ENCODE measurements at places on chromosomes 12 and 14. TPM values are rescaled to one million over a fixed set of nuclear protein-coding genes. Genes with fewer than 3 reads are reported as not detected.
A peak's percentile ranks its signal among the peaks of the same experiment; 100 is the strongest.

KLHL33 gene
- total RNA-seq = 0.77 TPM

DNA sequence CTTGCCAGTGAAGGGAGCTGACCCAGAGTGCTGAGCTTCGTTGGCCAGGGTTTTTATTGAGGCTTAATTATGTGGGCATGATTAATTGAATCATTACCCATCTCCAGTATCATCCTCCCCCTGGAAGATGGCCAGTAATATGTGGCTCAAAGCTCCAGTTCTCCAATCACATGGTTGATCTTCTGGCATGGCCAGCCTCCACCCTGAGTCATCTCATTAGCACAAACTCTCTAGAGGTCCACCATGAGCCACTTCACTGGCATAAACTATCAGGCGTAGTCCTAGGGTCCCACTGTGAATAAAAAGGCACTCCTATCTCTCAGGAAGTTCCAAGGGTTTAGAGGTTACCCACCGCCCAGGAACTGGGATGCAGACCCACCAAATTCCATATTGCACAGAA lies 135.0 kb downstream of the ANO6 start:
- no peaks in the 10 kb centered on the region for H3K4me1 ChIP-seq
- DNase-seq = no peak
- H3K27ac ChIP-seq = no peak overlapping the region
- no peaks in the 10 kb centered on the region for H3K36me3 ChIP-seq
- no peaks in the 10 kb centered on the region for H3K27me3 ChIP-seq

KRT78 gene
- total RNA-seq = 1.0 TPM

GRCh38 chr12:81668475-81668874 lies 90.7 kb downstream of the PPFIA2 start:
- no peak overlapping the region for H3K27ac ChIP-seq
- no peak for DNase-seq
- H3K36me3 ChIP-seq = no peaks in the 10 kb centered on the region
- H3K4me1 ChIP-seq = no peaks in the 10 kb centered on the region
- no peaks in the 10 kb centered on the region for H3K27me3 ChIP-seq

NID2 gene
- 17.2 TPM for total RNA-seq

CCDC38 gene
- 0.34 TPM for total RNA-seq

PLD4 gene
- 1.2 TPM for total RNA-seq

GRCh38 chr14:68230950-68231717 lies 411.6 kb downstream of the RAD51B start:
- H3K27me3 ChIP-seq = no peaks in the 10 kb centered on the region
- H3K4me1 ChIP-seq = no peaks in the 10 kb centered on the region
- DNase-seq = no peak
- no peaks in the 10 kb centered on the region for H3K36me3 ChIP-seq
- no peak overlapping the region for H3K4me3 ChIP-seq
- H3K27ac ChIP-seq = no peak overlapping the region

DNA sequence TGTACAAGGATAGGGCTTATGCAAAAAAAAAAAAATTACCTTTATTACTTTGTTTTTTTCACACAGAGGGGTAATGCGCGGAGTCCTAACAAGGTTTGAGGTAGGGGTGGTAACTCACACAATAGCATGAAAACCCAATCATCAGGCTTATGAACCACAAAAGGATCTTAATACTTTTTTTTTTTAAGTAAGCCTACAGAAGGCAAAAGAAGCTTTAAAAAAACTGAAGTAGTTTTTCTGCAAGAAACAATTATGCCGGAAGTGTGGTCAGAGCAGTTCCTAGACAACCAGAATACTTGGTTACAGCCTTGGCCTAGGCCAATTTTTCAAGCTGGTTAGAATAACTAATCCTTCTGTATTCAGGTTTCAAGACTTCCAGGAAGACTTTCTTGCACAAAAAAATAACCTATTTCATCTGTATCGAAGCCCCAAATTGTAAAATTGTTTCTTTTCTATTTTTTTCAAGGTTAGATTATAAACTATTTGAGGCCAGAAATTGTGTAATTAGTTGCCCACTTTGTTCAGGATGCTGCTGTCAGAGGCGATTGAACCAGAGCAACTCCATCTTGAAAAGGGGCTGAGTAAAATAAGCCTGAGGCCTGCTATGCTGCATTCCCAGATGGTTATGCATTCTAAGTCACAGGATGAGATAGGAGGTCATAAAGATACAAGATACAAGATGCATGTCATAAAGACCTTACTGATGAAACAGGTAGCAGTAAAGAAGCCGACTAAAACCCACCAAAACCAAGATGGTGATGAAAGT lies 1.8 kb upstream of the GNS start:
- H3K27me3 ChIP-seq = no peaks in the 10 kb centered on the region
- no peak overlapping the region for H3K27ac ChIP-seq
- H3K4me3 ChIP-seq = no peak overlapping the region

DNA sequence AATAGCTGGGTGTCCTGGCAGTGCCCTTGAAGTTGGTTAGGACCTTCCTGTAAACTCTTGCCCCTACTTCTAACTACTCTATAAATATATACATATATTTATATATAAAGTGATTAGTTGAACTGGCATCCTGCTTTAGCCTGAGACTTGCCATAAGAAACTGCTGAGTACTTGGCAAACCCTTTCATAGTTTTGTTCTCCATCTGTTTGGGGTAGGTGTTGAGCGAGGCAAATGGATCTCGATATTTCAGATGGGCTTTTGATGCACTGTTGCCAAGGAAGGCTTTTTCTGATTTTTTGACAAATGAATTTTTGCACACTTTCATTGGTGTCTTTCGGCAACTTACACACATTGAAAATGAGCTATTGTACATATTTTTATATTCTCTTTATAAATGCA lies 10.4 kb downstream of the CALM1 start:
- no peaks in the 10 kb centered on the region for H3K4me1 ChIP-seq
- H3K36me3 ChIP-seq = peaks cover 12% of the 10 kb centered on the region
- H3K4me3 ChIP-seq = no peak overlapping the region
- H3K27ac ChIP-seq = no peak overlapping the region

KCNK10 gene
- not detected for total RNA-seq

C12orf50 gene
- 6.7 TPM for total RNA-seq

DNA sequence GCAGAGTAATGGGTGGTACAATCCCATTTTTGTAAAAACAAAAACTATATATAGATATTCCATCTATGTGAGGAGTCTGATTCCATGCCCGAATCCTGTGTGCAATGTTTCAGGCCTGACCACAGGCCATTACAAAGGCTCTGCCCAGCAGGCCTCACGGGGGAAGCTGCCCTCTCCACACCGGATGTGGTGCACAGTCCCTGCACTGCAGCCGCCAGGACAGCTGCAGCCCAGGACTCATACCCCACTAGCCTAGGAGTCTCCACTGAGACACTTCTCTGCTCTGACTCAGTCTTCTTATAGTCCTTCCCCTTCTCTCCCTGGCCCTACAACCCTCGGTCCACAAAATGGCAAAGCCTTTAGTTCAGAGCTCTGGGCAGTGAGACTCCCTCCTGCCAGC lies 190.4 kb downstream of the PPM1H start:
- H3K4me1 ChIP-seq = no peaks in the 10 kb centered on the region
- no peaks in the 10 kb centered on the region for H3K36me3 ChIP-seq
- H3K27ac ChIP-seq = no peak overlapping the region

DNA sequence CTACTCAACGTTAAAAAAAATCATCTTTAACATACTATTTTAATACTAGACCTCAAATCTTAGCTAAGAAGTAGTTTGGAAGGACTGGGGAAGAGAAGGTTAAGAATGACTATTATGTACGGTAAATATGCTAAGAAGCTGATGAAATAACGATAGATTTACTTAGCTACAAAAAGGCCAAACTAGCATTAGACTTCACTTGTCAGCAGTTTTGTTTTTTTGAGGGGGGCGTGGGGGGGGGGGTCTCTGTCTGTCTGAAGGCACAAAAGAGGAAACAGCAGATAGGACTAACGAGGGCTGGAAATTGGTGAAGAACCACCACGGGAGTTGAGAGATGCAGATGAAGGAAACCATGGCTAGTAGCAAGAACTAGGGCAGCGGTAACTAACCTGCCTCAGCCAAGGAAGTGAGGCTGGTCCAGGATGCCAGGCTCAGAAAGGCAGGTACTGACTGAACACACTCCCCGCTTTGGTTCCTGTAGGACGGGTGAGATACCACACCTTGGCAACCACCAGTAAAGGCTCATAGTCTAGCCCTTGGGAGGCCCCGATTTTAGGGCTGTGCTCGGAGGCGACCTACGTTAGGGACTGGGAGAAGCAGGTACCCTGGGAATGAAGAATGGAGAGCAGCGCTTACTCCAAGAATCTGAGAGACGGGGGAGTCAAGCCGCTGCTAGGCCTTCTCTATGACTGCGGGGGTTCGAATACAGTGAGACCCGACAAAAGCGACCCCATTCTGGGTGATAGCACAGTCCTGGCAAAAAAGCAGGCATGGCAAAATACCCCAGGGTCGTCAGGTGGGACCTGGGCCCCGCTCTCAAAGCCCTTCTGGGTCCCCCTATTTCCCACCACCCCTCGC lies 675 bp downstream of the NEDD8 start:
- DNase-seq = no peak
- H3K4me3 ChIP-seq = peak overlapping the region; percentile 71
- H3K27ac ChIP-seq = peak overlapping the region; percentile 88
- peaks cover 7% of the 10 kb centered on the region for H3K4me1 ChIP-seq
- no peaks in the 10 kb centered on the region for H3K27me3 ChIP-seq

DNA sequence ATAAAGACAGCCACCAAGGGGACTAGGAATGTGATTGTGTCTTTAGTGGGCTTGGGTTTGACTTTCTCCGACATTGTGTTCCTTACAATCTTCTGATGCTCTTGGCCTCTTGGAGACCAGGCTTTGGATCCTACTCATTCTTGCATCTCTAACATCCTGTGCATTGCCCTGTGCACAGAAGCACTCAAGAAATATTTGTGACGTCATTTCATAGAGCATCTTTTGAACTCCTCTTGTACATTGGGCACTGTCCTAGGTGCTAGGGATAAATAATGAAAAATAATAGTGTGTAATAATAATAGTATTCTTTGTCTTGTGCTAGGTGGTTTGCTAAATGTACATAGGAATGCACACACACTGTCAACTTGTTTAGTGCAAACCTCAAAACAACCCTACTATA lies 108.8 kb upstream of the LHX5 start:
- H3K4me1 ChIP-seq = no peaks in the 10 kb centered on the region
- H3K27ac ChIP-seq = no peak overlapping the region

TM7SF3 gene
- 132 TPM for total RNA-seq

ABHD12B gene
- total RNA-seq = not detected

CD4 gene
- 8.6 TPM for total RNA-seq

DNA sequence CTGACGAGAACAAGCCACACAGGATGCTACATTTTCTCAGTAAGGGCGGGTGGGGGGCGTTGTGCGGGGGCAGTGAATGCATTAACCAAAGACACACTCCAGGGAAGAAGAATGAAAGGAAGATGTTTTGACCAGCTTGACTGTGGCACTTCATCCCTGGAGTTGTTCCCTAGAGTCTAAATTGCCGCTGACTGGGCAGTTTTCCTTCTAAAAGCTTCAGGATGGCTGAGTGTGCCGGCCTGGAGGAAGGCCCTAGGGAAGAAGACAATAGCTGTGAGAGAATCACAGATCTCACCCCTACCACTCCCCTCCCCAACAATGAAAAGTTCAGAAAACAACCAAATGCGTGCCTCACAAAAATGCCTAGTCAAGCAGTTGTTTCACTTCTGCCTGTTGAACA lies 67.2 kb downstream of the NKX2-1 start:
- H3K27me3 ChIP-seq = no peaks in the 10 kb centered on the region
- no peaks in the 10 kb centered on the region for H3K36me3 ChIP-seq
- no peak for DNase-seq
- H3K4me1 ChIP-seq = no peaks in the 10 kb centered on the region

ATG2B gene
- total RNA-seq = 43.3 TPM

DNA sequence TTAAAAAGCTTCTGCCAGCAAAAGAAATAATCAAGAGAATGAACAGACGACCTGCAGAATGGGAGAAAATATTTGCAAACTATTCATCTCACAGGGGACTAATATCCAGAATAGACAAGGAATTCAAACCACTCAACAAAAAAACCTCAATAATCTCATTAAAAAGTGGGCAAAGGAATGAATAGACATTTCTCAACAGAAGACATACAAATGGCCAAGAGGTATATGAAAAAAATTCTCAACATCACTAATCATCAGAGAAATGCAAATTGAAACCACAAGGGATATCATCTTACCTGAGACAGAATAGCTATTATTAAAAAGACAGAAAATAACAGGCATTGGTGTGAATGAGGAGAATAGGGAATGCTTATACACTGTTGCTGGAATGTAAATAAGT lies 270.0 kb downstream of the DACT1 start:
- H3K27ac ChIP-seq = no peak overlapping the region
- no peaks in the 10 kb centered on the region for H3K27me3 ChIP-seq
- no peaks in the 10 kb centered on the region for H3K36me3 ChIP-seq
- H3K4me1 ChIP-seq = no peaks in the 10 kb centered on the region
- no peak for DNase-seq

- peak overlapping the region; percentile 99 for H3K27ac ChIP-seq
- no peaks in the 10 kb centered on the region for H3K4me1 ChIP-seq
- H3K36me3 ChIP-seq = no peaks in the 10 kb centered on the region
Measured at GRCh38 chr14:31206536-31207286, 882 bp downstream of the HECTD1 start.

CISTR gene
- not detected for total RNA-seq

PDZRN4 gene
- total RNA-seq = 6.5 TPM

CELA1 gene
- total RNA-seq = not detected

PGF gene
- 7.9 TPM for total RNA-seq

TAS2R50 gene
- total RNA-seq = not detected

GPR137C gene
- total RNA-seq = 5.3 TPM

- H3K4me1 ChIP-seq = no peaks in the 10 kb centered on the region
- DNase-seq = no peak
Measured at GRCh38 chr12:118288174-118288573, 84.5 kb downstream of the TAOK3 start.

GPR65 gene
- 0.57 TPM for total RNA-seq

DIO2 gene
- 8.5 TPM for total RNA-seq

GRCh38 chr12:107364875-107365518 lies 271.6 kb upstream of the CRY1 start:
- DNase-seq = no peak
- H3K4me1 ChIP-seq = no peaks in the 10 kb centered on the region
- H3K27ac ChIP-seq = no peak overlapping the region

All from prostate gland (tissue), 2 donors.